ENCODE measurements at places on chromosomes 4 and X. TPM values are rescaled to one million over a fixed set of nuclear protein-coding genes. Genes with fewer than 3 reads are reported as not detected.

Gene ZFP92
- total RNA-seq = under 0.01 TPM

Gene GATA1
- total RNA-seq = not detected

Gene SLC4A4
- 95.3 TPM for total RNA-seq

Gene PLAC8
- total RNA-seq = 265 TPM

Gene SEC24B
- total RNA-seq = 56.0 TPM

Gene TEX13B
- not detected for total RNA-seq

Gene IGSF1
- not detected for total RNA-seq

- H3K27me3 ChIP-seq = no peaks in the 10 kb centered on the region
- no peak overlapping the region for H3K27ac ChIP-seq
- H3K4me3 ChIP-seq = no peak overlapping the region
- DNase-seq = no peak
- no peaks in the 10 kb centered on the region for H3K4me1 ChIP-seq
These were observed 187.3 kb upstream of the CXCL13 start for GRCh38 chr4:77418333-77418732.

- H3K27me3 ChIP-seq = no peaks in the 10 kb centered on the region
- H3K36me3 ChIP-seq = no peaks in the 10 kb centered on the region
- no peak for DNase-seq
These were observed 180.3 kb upstream of the PPARGC1A start for GRCh38 chr4:24070117-24070516.

- no peaks in the 10 kb centered on the region for H3K27me3 ChIP-seq
- no peak overlapping the region for H3K4me3 ChIP-seq
These were observed 21.0 kb upstream of the ADD1 start for GRCh38 chr4:2822461-2823300.

DNA sequence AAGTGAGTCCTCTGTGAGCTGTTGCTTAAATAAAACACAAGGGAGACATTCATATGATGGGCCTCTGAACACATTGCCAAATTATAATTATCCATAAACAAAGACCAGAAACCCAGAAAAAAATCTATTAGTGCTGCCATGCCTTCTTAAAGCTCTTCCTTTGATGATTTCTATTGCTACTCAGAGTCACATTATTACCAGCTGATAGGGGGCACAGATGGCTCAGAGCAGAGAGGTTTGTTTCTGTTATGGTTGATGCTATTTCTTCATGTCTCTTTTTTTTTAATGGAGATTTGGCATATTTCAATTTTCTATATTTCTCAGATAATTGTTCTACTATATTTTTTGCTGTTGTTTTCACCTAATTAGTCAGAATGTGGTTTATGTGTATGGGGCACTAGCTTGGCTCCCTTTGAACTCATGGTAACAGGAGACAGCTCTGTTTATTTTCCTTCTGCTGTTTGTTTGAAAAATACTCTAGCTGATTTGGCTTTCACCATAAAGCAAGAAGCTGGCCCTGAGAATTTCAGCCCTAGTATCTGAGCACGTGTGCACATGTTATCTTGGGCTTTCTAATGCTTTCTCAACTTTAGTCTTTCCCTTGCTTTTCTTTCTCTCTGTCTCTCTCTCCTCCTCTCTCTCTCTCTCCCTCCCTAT lies 568.8 kb downstream of the PPARGC1A start:
- no peaks in the 10 kb centered on the region for H3K27me3 ChIP-seq
- DNase-seq = no peak
- no peak overlapping the region for H3K27ac ChIP-seq
- no peaks in the 10 kb centered on the region for H3K4me1 ChIP-seq
- no peaks in the 10 kb centered on the region for H3K36me3 ChIP-seq

DNA sequence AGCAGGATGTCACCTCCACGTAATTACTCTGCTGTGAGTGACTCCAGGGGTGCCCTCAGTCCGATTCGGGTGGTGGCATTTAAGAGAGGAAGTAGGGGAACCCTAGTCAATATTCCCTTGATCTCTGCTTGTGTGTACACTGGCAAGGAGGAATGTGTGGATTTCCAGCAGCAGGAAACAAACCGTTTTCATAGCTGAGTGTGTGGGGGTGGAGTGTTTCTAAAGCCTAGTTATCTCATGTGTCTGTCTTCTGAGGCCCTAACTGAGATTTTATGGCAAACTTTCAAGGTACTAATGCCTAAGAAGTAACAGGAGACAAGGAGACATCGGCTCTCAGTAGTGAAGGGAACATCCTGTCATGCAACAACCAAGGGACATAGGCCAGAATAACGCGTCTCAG lies 6.6 kb upstream of the CLDN24 start:
- no peaks in the 10 kb centered on the region for H3K36me3 ChIP-seq
- no peak overlapping the region for H3K4me3 ChIP-seq
- no peak for DNase-seq
- no peaks in the 10 kb centered on the region for H3K27me3 ChIP-seq
- H3K4me1 ChIP-seq = peaks cover under 1% of the 10 kb centered on the region

DNA sequence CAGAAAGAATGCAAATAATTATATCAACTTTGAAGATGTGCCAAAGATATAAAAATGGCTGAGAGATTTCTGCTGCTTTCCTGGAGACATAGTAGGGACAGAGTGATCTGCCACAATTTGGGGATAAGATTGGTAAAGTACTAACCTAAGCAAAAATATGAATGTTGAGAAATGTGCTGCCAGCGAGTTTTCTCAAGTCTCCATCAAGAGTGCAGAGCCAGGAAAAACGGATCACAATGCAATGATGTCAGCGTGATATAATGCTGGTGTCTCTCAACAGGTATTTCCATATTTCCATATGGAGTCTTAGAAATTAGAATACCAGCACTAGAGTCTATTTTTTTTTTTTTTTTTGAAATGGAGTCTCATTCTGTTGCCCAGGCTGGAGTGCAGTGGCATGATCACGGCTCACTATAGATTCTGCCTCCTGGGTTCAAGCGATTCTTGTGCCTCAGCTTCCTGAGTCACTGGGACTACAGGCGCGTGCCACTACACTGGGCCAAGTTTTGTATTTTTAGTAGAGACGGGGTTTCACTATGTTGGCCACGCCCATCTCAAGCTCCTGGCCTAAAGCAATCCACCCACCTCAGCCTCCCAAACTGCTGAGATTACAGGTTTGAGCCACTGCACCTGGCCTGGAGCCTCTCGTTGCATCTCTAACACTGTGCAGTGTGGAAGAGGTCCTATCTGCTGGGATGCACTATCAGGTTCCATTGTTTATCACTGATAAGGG lies 893.5 kb downstream of the TRIML1 start:
- no peak overlapping the region for H3K27ac ChIP-seq
- DNase-seq = no peak
- no peaks in the 10 kb centered on the region for H3K4me1 ChIP-seq
- H3K27me3 ChIP-seq = no peaks in the 10 kb centered on the region
- no peaks in the 10 kb centered on the region for H3K36me3 ChIP-seq

DNA sequence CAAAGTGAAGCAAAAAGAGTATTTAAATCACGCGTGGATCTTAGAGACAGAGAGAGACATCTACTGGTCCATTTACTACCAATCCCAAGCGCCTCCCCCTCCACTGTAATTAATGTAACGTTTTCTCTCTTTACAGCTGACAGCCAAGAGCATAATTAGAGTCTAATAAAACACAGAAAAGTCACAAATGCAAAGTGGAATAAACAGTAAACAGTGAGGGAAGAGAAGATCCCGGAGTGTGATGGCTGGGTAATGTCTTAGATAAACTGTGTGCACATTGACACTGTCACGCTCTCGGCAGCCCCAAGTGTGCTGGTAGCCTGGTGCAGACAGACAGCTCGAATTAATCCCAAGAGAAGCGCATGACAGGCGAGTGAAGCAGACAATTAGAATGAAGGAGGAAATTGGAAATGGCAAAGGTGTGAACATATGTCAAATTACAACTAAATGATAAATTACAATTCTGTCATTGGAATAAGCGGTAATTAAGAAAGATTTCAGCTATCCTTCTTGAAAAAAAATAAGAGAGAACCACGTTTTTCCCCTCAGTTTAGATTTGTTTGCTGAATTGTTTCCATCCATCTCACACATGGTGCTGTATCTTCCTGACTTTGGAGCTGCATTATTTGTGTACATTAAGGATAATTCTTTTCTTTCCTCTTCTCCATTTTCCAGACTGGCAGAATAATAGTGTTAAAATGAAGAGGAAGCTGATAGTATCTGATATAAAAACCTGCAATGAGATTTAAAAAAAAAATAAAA lies 100.1 kb downstream of the CXXC4 start:
- no peak overlapping the region for H3K27ac ChIP-seq
- H3K4me3 ChIP-seq = no peak overlapping the region
- peak; percentile 24 for DNase-seq
- no peaks in the 10 kb centered on the region for H3K36me3 ChIP-seq
- H3K4me1 ChIP-seq = no peaks in the 10 kb centered on the region

GRCh38 chr4:65370709-65371108 lies 299.6 kb downstream of the EPHA5 start:
- no peak for DNase-seq
- no peaks in the 10 kb centered on the region for H3K4me1 ChIP-seq
- no peaks in the 10 kb centered on the region for H3K36me3 ChIP-seq
- H3K27me3 ChIP-seq = no peaks in the 10 kb centered on the region
- H3K27ac ChIP-seq = no peak overlapping the region

DNA sequence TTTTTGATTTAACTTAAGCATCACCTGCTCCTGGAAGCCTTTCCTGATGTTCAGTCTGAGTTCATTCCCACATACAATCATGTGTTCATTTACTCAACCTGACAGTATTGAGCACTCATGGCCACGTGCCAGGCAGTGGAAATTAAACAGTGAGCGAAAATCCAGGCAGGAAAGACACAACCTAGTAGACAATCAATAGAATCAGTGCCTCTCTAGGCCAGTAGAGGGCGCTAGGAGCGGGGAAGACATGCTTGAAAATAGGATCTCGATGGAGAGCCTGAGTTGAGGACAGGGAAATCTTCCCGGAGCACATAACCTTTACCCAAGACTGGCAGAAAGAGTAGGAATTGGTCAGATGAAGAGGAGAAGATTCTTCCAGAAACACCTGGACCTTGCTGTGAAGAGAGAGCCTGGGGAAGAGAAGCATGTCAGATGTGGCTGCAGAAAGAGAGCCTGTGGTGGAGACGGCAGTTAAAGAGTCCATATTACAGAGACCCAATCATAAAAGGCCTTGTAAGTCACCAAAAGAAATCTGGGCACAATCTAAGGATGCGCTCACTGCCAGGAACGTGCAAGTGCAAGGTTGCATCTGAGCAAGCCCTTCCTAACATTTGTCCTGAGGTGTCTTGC lies 103.5 kb downstream of the LDB2 start:
- no peaks in the 10 kb centered on the region for H3K27me3 ChIP-seq
- H3K27ac ChIP-seq = no peak overlapping the region
- DNase-seq = peak; percentile 69

GRCh38 chr4:94469221-94469784 lies 17.6 kb downstream of the PDLIM5 start:
- H3K36me3 ChIP-seq = no peaks in the 10 kb centered on the region
- H3K27ac ChIP-seq = no peak overlapping the region
- H3K4me3 ChIP-seq = no peak overlapping the region
- no peak for DNase-seq
- no peaks in the 10 kb centered on the region for H3K27me3 ChIP-seq

- H3K4me3 ChIP-seq = no peak overlapping the region
- H3K4me1 ChIP-seq = no peaks in the 10 kb centered on the region
- DNase-seq = no peak
- H3K36me3 ChIP-seq = no peaks in the 10 kb centered on the region
- no peaks in the 10 kb centered on the region for H3K27me3 ChIP-seq
These were observed 49.5 kb upstream of the MAN2B2 start for GRCh38 chr4:6525474-6525873.

DNA sequence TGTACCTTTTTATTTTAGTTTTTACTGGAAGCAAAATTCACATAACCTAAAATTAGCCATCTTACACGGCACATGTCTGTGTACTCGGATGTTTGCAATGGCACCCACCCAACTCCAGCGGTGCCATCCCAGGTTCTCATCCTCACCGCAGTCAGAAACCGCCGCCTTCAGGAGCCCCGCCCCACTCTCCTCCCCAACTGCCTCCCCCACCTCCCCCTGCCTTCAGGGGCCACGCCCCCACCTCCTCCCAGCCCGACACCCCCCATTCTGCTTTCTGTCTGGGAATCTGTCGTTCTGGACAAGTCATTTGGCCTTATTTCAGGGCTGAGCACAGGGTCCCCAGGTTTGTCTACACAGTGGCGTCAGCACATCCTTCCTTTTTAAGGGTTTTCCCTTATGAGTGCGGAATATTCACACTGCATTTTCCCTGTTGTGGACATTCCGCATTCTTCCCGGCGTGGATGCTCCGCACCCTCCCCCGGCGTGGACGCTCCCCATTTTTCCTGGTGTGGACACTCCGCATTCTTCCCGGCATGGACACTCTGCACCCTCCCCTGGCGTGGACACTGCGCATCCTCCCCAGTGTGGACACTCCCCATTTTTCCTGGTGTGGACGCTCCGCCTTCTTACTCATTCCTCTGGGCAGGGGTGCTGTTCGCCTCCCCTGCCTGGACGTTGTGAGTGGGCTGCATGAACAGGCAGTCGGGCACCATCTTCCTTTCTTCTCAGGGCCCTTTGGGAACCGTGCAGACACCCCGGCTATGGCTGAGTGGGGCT lies 135.4 kb upstream of the NKX1-1 start:
- H3K4me1 ChIP-seq = no peaks in the 10 kb centered on the region
- no peak overlapping the region for H3K27ac ChIP-seq
- no peak for DNase-seq
- H3K4me3 ChIP-seq = no peak overlapping the region
- H3K36me3 ChIP-seq = no peaks in the 10 kb centered on the region

- peaks cover 38% of the 10 kb centered on the region for H3K4me1 ChIP-seq
- H3K4me3 ChIP-seq = no peak overlapping the region
- DNase-seq = no peak
These were observed 143.7 kb downstream of the RASL11B start for GRCh38 chr4:53005808-53006207.

DNA sequence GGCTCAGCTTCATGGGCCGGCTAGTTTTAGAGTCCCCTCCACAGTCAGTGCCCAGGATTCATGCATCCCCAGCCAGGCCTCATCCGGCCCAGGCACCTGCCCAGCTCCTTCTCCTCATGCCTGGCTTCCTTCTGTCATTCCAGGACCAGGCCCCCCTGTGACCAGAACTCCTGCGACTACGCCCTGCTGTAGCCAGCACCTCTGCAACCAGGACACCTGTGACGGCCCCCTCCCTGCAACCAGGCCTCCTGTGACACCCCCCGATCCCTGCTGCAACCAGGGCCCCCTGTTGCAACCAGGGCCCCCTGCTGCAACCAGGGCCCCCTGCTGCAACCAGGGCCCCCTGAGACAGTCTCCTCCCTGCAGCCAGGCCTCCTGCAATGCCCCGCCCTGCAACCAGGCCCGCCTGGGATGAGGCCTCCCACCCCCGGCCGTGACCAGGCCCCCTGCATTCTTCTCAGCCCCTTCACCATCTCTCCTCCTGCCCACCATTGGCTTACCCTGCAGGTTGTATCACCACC lies 46.8 kb downstream of the HTRA3 start:
- no peaks in the 10 kb centered on the region for H3K36me3 ChIP-seq
- no peak for DNase-seq
- H3K27ac ChIP-seq = no peak overlapping the region
- peaks cover 14% of the 10 kb centered on the region for H3K4me1 ChIP-seq

- no peaks in the 10 kb centered on the region for H3K4me1 ChIP-seq
- H3K36me3 ChIP-seq = no peaks in the 10 kb centered on the region
- no peak overlapping the region for H3K27ac ChIP-seq
These were observed 34.7 kb downstream of the TMPRSS11A start for GRCh38 chr4:67928546-67928945.

Data from stomach (tissue), 19 donors.